ENCODE measurements at places on chromosomes 16 and 17.

GRCh38 chr16:68951991-68952877 lies 108.9 kb downstream of the TANGO6 start:
- DNase-seq = no peak

DNA sequence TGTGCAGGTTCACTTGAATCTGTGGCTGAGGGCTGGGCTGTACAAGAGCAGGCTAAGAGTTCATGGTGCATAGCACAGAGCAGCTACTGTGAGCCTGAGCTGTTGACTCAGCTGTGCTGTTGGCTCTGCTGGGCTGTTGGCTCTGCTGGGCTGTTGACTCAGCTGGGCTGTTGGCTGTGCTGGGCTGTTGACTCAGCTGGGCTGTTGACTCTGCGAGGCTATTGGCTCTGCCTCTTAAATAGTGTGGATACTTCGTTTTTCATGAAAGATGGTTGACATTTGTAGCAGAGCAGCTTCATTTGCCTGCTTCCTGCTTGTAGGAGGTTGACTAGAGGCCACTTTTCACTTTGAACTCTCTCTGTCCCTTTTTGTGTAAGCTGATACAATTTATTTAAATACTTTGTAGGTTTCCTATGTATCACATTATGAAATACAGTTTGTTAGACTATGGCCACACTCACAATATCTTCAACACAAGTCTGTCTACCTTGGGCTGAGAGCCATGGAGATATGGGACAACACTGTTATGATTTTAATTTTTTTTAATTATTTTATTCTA lies 40.3 kb upstream of the CCNF start:
- no peak for DNase-seq

DNA sequence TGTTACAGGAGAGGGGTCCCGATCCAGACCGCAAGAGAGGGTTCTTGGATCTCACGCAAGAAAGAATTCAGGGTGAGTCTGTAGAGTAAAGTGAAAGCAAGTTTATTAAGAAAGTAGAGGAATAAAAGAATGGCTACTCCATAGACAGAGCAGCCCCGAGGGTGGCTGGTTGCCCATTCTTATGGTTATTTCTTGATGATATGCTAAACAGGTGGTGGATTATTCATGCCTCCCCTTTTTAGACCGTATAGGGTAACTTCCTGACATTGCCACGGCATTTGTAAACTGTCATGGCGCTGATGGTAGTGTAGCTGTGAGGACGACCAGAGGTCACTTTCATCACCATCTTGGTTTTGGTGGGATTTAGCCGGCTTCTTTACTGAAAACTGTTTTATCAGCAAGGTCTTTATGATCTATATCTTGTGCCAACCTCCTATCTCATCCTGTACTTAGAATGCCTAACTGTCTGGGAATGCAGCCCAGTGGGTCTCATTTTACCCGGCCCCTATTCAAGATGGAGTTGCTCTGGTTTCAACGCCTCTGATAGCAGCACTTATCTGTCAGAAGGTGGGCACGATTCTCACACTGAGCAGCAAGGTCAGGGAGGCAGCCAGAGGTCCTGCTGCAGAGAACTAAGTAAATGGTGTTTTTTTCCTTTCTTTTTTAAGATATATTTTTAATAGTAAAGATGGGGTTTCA lies 26.5 kb upstream of the XYLT2 start:
- no peak for DNase-seq

- no peak for DNase-seq
Observed at GRCh38 chr16:30521873-30522641, 4.3 kb downstream of the ZNF768 start.

DNA sequence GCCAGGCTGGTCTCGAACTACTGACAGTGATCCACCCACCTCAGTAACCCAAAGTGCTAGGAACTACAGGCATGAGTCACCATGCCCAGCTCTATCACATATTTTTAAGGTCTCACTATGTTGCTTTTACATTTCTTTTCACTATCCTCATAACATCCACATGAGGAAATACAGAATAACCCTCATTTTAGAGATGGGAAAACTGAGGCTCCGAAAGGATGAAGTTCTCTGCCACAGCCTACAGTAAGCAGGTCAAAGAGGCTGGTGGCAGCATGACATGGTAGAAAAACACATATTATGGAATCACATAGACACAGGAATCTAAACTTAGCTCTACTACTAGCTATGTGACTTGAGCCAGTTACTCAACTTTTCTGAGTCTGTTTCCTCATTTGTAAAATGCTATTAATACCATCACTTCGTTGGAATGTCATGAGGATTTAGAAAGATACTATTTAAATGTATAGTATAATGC lies 32.2 kb downstream of the APPBP2 start:
- DNase-seq = no peak

DNA sequence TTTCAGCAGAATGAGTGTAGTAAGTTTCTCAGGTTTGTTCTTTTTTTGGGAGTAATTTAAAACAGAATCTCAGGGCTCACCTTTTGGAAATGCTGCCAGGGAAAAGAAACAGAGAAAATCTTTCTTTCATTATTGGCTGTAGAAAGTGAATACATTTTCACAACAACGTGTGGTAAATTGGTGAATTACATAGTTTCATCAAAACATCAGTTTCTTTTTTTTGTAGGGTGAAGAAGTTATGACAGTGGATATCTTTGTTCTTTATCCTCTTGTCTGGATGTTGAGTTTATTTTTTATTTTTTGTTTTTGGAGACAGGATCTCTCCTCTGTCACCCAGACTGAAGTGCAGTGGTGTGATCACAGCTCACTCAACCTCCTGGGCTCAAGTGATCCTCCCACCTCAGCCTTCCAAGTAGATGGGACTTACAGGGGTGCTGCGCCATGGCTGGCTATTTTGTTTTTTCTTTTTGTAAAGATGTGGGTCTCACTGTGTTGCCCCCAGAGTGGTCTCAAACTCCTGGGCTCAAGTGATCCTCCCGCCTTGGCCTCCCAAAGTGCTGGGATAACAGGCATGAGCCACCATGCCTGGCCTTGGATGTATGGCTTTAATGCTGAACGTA lies 2.4 kb downstream of the ZNF267 start:
- no peak for DNase-seq

GRCh38 chr16:66695471-66695934 lies 1.0 kb downstream of the CMTM4 start:
- peak; percentile 60 for DNase-seq

DNA sequence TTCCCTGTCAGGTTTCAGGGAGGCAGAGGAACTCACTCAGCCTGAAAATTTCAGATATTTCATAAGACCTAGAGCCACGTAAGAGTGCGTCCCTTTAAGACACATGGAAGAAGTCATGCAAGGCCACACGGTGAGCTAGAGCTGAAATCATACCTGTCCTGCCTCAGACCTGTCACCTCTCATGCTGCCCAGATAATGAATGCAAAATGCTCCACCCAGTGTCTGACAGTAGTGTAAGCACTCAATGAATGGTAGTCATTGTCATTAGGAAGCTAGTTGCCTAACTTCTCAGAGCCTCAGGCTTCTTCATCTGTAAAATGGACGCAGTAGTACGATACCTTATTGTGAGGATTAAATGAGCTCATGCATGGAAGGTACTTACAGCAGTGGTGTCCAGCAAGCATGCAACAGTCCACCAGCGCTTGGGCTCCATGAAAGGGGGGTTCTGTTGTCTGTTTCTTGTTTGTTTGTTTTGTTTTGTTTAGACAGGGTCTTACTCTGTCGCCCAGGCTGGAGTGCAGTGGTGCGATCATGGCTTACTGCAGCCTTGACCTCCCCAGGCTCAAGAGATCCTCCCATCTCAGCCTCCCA lies 60.7 kb downstream of the WSB1 start:
- DNase-seq = peak; percentile 60

DNA sequence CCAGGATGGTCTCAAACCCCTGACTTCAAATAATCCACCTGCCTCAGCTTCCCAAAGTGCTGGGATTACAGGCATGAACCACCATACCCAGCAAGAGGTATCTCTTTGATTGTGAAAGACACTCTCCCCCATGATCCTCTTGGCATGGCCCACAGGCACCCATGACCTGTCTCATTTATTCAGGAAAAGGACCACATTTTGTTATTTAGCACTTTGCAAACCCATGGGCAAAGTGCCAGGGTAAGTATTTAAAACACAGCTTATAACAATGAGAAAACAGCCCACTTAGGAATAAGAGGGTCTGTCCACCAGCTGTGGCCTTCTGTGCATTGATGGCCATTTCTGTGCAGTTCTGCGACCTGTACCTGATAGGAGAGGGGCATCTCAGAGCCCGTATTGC lies 12.8 kb upstream of the AKTIP start:
- no peak for DNase-seq

DNA sequence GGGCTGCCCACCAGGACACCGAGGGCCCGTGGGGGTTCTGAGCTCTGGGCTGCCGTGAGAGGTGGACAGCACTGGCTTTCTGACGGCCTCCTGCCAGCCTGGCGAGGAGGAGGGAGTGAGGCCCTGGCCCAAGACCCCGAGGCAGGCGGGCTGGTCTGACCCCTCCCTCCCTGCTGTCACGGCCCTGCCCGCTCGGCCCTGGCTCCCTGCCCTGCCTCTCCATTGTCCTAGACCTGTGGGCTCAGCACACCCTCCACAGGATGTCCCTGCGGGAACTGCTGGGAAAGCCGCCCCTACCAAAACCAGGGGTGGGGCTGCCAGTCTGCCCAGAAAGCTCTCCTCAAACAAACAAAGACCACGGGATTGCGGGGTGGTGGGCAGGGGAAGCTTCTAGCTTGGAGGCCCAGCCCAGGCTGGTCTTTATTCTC lies 20.7 kb downstream of the SPNS2 start:
- DNase-seq = no peak

DNA sequence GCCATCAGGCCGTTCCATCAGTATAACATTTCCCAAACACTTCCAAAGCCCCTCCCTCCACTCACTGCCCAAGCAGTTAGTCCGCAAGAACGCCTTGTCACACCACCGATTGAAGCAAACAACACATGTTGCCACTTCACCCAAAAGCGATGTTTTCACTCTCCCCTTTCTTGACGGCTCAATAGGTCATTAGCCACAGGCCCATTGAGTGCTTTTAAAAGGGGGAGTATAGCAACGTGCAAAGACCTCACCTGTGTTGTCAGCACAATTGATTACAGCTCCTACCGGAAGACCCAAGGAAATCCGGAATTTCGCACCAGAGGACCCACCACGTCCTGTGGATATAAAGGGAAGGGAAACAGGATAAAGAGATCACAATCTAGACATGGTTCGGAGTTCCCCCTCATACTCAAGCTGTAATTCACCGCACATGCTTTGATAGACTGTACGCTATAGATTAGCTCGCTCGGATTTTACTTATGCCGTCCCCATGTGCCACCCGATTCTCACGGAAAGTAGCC lies 690 bp downstream of the RPL23 start:
- DNase-seq = peak; percentile 48

GRCh38 chr16:82753821-82754220 lies 127.1 kb downstream of the CDH13 start:
- DNase-seq = no peak

DNA sequence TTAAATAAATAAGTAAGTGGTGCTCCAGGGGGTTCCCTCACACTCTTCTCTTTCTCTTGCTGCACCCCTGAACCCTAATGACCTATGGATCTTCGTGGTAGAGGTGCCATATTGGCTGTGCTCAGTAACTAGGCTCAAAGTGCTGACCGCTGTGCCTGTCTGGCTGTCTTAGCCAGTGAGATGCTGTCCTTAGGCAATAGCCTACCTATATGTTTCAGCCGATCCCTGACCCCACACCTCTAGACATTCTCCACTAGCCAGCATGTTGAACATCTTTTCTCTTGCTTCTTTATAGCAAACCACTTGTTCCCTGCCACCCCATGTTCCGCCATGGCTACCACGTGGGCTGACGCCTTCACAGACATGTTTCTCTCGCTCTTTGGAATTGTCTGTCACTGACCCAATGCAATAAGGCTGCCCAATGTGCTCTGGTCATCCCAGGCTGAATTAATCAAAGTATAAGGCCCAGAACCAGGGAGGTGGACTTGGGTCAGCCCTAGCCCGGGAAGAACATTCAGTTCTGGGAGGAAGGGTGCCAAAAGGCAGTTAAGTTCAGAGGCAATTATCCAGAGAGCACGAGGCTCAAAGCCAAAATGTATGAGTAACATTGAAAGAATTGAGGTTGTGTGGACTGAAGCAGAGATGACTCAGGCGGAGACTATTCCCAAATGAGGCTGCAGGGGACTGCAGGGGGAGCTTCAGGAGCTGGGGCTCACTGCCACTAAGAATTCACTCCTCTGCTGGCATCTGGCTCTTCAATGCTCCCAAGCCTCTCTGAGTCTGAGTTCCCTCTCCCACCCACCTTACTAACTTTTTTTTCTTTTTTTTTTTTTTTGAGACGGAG lies 28.7 kb upstream of the TNRC6A start:
- no peak for DNase-seq

- no peak for DNase-seq
Observed at GRCh38 chr16:49524216-49524946, 150.8 kb downstream of the C16orf78 start.

GRCh38 chr17:50558941-50559614 lies 1.4 kb upstream of the CACNA1G start:
- DNase-seq = peak; percentile 37

GRCh38 chr17:56499799-56500388 lies 93.6 kb upstream of the NOG start:
- DNase-seq = peak; percentile 64

- no peak for DNase-seq
Observed at GRCh38 chr16:57392694-57393093, 11.9 kb upstream of the CCL17 start.

DNA sequence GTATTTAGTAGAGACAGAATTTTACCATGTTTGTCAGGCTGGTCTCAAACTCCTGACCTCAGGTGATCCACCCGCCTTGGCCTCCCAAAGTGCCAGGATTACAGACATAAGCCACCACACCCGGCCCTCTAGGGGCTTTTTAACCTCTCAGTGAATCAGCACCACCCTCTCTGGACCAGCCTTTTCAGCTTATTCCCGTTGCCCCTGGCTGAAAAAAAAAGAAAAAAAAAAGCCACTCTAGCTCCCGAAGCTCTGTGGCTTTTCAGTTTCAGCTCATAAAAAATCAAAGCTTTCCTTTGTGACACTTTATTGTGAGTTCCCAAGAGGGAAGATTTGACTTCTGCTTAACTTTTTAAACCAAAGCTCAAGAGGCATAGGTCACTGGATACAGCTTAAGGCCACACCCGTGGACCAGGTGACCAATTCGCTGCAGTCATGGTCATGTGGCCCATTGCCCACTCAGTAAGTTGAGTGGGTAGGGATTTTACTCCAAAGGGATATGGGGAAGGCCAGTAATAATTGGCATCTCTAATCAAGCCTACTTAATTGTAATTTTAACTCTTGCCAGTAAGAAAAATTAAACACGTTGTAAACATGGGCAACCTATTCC lies 46.6 kb upstream of the MED13 start:
- DNase-seq = no peak

DNA sequence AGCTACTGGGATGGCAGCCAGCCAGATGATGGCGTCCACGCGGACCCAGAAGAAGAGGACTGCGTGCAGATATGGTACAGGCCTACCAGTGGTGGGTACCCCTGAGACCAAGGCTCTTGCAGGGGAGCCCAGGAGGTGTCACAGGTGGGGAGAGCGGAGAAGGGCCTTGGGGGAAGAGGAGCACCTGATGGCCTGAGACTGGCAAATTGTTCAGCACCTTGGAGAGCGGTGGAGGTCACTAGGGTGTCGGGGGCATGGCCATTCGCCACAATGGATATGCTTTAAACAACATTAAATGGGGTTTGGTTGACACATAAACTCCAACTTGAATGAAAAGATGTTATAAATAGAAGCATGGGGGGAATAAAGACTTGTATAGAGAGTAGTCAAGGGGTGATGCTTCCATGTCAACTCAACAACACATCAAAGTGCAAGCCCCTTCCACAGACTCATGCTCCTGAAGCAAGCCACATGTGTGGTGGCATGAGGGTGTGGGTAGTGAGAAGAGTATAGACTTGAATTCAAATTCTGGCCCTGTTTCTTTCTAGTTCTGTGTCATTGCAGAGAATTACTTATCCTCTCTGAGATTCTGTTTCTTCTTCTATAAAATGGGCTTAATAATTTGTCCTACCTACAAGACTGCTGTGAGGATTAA lies 22.2 kb downstream of the CLEC19A start:
- DNase-seq = peak; percentile 54

Measured in hematopoietic multipotent progenitor cell treated with erythropoietin and hydrocortisone succinate and interleukin-3 and kit ligand, for 4 days (in vitro differentiated cells).